ENCODE measurements at places on chromosomes 11 and 22. TPM values are rescaled to one million over a fixed set of nuclear protein-coding genes. Genes with fewer than 3 reads are reported as not detected.

GRCh38 chr22:35380537-35381423, at the start of gene HMOX1:
HMOX1 (plus strand) TSS chr22:35381096; CDS start chr22:35381174, 78 bp downstream.
- DNase-seq, result peak; percentile 92

- DNase-seq, result peak; percentile 14
Measured at GRCh38 chr11:73398721-73399120, 22.5 kb downstream of the RELT start.

DNA sequence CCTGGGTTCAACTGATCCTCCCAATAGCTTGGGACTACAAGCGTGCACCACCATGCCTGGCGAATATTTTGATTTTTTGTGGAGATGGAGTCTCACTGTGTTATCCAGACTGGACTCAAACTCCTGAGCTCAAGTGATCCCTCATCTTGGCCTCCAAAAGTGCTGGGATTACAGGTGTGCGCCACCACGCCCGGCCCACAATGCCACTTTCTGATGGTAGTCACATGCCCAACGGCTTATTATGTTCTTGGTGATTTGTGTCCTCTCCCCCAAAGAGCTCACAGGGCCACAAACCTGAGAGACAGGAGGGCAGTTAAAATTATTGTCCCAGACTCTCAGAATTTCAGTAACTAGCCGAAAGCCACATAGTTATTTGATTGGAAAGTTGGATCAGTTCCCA, 9.6 kb downstream of the GRIK4 start:
- DNase-seq, result no peak

DNA sequence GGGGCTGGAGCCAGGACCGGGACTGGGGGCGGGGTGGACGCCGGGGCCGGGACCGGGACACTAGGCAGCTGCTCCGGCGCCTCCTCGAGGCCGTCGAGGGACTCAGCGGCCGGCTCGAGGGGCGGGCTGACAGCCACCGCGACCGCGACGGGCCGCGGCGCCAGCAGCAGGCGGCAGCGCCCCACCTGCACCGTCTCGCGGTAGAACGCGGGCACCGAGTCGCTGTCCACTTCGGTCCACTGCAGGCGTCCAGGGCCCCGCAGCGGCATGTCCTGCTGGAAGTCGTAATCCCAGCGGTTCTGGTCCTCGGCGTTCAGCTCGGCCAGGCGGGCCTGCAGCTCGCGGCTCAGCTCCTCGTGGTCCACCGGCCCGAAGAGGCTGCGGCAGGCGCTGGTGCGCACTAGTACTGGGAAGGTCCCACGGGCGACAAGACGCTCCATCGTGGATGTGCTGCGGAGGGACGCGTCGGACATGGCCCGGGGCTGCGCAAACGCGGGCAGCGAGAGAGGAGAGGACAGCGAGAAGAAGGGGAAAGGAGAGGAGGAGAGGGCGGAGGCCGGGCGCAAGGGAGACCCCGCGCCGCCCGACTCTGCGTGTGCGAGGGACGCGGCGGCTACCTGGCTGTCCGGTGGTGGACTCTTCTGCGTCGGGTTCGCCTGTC, 428 bp downstream of the CDKN1C start:
- DNase-seq, result peak; percentile 70

DNA sequence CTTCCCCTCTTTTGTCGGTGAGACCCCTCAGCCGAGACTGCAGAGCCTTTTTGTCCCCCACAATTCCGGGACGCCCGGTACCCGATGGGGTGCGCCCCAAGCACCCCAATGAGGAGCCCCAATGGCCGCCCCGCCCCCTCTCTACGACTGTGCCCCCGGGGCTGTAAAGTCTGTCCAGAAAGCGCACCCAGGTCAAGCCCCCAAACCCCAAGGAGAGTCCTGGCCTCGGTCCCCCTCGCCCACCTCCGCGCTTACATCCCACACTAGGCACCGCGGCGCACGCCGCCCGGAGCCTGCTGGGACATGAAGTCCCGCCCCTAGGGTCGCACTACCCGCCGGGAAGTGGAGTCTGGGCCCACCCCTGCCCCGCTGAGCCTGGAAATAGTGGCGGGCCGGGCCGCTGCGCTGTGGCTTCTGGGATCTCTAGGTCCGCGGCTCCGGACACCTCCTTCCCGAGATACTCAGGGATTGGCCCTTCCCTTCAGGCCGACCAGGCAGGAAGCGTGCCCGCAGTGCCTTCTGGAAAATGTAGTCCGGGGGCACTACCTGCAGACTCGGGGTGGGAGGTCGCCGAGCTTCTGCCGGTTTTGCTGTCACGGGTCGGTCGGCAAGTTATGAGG, at the start of gene MEN1:
Gene MEN1, minus strand, starts transcription at position 281 of the 620 bp plus-strand sequence. CDS start 442 bp downstream, outside the sequence.
- DNase-seq, result peak; percentile 96

DNA sequence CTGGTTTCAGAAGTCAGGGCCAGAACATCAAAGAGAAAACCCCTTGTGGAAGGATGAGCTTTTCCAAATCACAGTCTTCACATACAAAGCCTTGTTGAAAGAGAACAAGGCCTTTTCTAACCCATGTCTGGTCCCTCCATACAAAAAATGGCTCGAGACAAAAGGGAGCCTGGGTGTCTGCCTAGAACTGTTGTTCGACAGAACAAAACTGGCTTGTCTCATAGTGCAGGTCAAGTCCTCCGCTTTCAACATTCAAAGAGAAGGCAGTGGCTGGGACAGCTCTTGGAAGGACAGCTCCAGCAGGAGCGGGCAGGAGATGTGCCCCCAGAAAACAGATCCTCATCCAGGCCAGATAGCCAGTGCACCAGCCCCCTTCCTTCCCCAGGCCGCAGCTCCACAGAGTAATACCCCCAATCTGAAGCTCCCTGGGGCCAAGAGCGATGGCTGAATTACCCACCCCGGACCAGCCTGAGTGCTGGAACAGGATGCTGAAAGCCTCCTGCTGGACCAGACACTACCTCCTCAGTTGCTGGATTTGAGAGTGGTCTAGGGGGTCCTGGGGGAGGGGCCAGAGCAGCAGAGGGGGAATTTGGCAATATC, 27.6 kb downstream of the USH1C start:
- DNase-seq, result no peak

GRCh38 chr11:77503006-77503405, 29.1 kb upstream of the PAK1 start:
- no peak for DNase-seq

SMTNL1 gene
- total RNA-seq, result not detected

GRCh38 chr11:6473451-6474412, at the start of gene TRIM3:
TRIM3 (minus strand) TSS chr11:6473941; CDS start chr11:6465695, 8,246 bp downstream.
- peak; percentile 96 for DNase-seq

- DNase-seq, result no peak
Measured at GRCh38 chr11:96185220-96185768, 157.7 kb downstream of the MAML2 start.

DNA sequence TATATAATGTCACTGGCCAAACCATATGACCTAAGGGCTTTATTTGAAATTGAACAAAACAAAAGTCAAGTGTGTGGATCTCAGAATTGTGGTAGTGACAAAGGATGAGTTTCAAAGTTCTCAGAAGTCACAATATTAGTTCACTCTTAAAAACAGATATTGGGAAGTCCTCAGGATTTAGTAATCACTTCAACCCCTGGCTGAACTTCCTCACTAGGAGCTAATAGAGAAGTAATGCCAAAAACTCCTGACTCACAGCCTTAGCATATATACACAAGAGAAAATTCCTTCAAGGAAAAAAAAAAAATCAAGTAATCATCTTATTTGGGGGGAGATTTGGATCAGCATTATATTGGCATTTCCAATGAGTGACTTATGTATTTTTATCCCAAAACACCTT, 75.6 kb upstream of the APOA1 start:
- no peak for DNase-seq

GRCh38 chr22:24588381-24588756, 4.5 kb downstream of the LRRC75B start:
- DNase-seq, result no peak

GRCh38 chr22:24066260-24066659, 55.2 kb downstream of the CABIN1 start:
- no peak for DNase-seq

GRCh38 chr11:126497581-126498122, 142.2 kb downstream of the ST3GAL4 start:
- no peak for DNase-seq

KCNQ1OT1 gene
- 1.7 TPM for total RNA-seq

- no peak for DNase-seq
Measured at GRCh38 chr11:113802621-113803020, 23.0 kb downstream of the CLDN25 start.

- DNase-seq, result no peak
Measured at GRCh38 chr22:50739894-50740293, 1.9 kb downstream of the ACR start.

GRCh38 chr11:100639140-100639539, 47.9 kb upstream of the ARHGAP42 start:
- DNase-seq, result no peak

TRPC6 gene
- 4.7 TPM for total RNA-seq

CENPM gene
- total RNA-seq, result 7.5 TPM

- no peak for DNase-seq
Measured at GRCh38 chr11:2235588-2236326, 34.6 kb downstream of the ASCL2 start.

ZP1 gene
- 0.41 TPM for total RNA-seq

TBX1 gene
- total RNA-seq, result 0.90 TPM

DNA sequence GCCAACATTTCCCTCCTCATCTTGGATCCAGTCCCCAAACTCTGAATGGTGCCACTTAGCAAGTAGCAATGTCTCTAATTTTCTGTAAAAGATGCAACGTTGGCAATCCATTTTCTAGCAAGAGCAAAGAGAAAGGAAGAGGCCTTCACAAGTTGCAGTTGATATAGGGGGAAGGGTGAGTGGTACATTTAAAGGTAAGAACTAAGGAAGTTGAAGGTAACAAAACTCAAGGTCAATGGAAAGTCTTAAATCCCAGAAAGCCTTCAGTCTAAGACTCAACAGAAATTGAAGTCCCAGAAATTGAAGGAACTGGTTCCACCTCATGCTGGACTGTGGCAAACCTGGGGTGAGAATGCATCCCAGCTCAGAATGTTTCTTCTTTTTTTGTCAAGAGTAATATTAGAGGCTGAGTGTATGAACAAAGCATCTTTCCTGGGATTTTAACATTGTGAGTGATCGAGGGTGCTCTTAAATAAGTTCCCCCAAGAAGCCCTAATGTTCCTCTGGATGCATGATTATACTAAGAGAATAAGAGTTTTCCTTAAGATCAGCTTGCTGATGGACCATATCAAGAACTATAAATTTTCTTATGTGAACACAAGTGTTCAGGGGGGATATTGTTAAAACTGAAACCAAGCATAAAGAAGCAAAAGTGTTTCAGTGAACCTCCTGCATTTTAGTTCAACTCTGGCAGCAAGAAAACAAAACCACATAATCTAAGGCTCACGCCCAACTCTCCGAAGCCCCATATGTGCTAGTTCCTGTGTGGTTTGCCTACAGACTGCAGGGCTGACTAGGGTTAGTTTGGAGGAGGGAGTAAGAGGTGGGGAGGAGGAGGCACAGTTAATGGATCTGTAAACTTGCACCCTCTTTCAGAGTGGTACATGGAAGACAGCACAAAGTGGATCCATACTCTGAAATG, at the start of gene GRAP2:
Gene GRAP2, plus strand, starts transcription at position 779 of the 922 bp plus-strand sequence. CDS start 46,023 bp downstream, outside the sequence.
- DNase-seq, result no peak

- DNase-seq, result no peak
Measured at GRCh38 chr22:20522134-20523004, 15.0 kb downstream of the MED15 start.

- DNase-seq, result peak; percentile 52
Measured at GRCh38 chr22:49967706-49968208, 7.2 kb downstream of the PIM3 start.

DNA sequence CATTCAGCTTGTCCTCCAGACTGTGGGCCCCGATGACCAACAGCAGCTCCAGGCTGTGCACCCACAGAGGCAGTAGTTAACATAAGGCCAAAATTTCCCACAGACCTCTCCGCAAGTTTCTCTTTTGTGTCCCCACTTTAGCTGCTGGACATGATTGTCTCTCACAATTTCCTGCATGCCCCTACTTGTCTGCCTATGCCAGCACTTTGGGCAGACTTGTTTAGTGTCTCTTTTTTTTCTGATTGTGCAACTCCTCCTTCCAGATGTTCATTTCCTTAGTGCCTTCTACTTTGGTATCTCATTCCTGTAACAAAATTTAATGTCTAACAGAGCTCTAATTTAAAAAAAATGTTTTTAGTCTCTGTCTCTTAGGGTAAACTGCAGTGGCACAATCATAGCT, 23.8 kb upstream of the SCN3B start:
- no peak for DNase-seq

DNA sequence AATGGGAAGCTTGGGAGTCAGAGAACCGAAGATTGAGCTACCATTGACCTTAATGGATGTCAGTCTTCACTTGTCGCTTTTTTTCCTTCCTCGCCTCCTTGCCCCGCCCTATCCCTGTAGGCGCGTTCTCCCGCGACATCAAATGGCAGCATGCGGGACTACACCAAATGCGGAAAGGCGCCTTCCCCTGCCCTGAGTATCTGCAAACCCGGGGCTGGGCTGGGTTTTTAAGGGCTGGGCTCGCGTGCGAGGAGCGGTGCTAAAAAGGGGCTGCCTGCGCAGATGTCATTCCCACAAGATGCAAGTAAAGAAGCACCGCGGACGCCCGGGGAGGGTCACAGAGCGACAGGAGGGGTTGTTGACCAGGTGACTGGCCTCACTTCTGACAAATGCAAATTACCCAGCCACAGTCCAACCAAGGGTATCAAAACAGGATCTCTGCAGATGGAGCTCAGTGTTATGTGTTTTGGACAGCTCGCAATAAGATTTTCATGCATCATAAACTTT, 4.7 kb upstream of the FAM111B start:
- DNase-seq, result peak; percentile 79

EIF3M gene
- 162 TPM for total RNA-seq

DNA sequence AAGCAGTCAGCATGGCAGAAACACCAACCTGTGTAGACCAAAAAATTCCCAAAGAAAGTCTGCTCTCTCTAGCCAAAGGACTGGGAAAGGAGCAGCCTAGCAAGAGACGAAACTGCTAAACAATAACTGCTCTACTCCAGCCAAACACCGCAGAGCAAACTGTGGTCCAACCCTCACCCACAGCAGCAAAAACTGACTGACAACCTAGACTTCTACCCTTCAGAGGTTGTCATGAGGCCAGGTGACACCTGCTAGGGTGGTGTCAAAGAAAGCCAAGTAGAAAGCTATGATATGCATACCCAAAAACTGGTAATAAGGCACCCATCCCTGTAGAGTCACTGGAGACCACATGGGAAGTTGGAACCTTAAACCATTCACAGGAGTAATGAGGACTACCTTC, 11.8 kb downstream of the GAB2 start:
- DNase-seq, result no peak

GRCh38 chr11:66421492-66422205, 814 bp downstream of the NPAS4 start:
- DNase-seq, result peak; percentile 84

DNA sequence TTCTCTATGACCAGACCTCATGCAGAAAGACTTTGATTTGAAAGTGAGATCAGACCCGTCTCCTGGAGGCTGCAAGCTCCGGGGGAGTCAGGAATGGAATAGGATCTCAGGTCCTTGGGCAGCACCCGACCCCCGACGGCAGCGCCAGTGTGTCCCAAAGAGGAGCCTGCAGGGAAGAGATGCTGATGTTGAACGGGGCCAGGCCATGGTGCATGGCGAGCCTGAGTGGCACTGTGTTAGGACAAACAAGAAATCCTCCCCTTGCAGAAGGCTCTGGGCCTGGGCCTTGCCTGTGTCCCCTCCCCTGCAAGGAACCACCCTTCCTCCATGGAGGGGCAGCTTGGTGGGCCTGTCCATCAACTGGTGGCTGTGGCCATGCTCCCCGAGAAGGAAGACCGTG, 20.1 kb upstream of the SYT8 start:
- DNase-seq, result no peak
